Adrenal gland (tissue), 19 donors: ENCODE measurements at places on chromosomes 3 and 15.
A peak's percentile ranks its signal among the peaks of the same experiment; 100 is the strongest.

DNA sequence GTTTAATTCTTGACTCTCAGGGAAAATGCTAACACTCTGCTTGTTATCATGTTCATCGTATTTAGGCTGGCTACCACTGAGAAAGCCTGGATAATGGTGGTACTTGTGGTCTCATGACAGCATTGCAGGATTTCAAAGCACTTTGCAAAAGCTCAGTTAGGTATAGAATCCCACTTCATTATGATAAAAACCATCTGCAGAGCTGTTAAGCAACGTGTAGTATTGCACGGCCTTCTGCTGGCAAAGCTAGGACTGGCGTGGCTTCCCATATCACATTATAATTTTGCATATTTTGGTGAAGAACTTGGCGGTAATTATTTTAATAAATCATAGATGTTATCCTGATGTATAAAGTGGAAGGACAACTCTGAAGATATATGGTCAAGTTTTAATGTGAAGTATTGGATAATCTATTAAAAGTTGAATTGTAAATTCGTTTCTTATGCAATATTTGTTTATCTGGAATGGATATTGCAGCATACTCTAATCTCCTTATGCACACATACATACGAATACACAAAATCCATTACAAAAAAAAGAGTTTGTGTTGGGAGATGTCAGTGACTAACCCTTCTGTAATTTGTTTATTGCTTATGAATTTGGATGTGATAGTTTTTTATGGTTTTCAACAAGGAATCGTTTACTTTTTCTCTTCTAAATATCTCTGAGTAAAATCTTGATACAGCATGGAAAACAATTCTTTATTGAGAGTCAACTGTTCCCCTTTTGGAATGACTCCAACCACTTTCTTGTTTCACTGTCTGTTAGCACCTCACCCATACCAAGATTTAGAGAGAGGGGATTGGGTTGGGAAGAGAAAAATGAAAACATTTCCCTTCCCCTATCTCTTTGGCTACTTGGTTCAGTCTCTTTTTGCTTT, 9.2 kb downstream of the RAB8B start:
- H3K36me3 ChIP-seq = no peaks in the 10 kb centered on the region
- H3K27ac ChIP-seq = no peak overlapping the region
- peaks cover 72% of the 10 kb centered on the region for H3K4me1 ChIP-seq
- no peak overlapping the region for H3K4me3 ChIP-seq
- no peak for DNase-seq

DNA sequence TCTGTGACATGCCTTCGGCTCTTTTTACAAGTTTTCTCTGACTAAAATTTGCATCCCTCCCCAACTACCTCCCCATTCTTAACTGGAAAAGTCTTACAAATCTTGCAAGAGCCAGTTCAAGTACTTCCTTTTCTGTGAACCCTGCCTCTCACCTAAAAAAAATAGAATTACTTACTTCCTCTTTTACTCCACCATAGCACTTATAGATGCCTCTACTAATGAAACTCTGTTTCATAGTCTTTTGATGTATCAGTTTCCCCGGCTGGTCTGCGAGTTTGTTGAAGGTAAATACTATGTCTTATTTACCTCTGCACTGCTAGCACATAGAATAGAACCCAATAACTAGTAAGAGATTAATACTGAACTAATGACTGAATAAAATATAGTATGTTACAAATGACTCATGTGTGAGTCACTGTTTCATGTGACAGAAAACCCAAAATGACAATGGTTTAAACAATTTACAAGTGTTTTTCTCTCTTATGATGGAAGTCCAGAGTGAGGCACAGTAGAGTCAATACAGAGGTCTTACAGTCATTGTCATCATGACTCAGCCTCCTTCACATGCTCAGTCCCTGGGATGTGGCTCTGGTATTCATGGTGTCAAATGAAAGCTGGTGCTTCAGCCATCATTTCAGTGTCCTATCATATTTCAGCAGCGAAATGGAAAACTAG, 393.5 kb downstream of the RSL24D1 start:
- no peak overlapping the region for H3K27ac ChIP-seq
- no peak for DNase-seq
- no peaks in the 10 kb centered on the region for H3K36me3 ChIP-seq
- H3K4me1 ChIP-seq = no peaks in the 10 kb centered on the region
- H3K27me3 ChIP-seq = no peaks in the 10 kb centered on the region

- H3K27me3 ChIP-seq = no peaks in the 10 kb centered on the region
- DNase-seq = no peak
- peak overlapping the region; percentile 80 for H3K27ac ChIP-seq
- no peaks in the 10 kb centered on the region for H3K36me3 ChIP-seq
- no peak overlapping the region for H3K4me3 ChIP-seq
- peaks cover 21% of the 10 kb centered on the region for H3K4me1 ChIP-seq
These were observed 82.4 kb downstream of the WWTR1 start for GRCh38 chr3:149575213-149575960.

GRCh38 chr3:64827431-64827830, 139.6 kb upstream of the ADAMTS9 start:
- H3K27me3 ChIP-seq = no peaks in the 10 kb centered on the region
- H3K36me3 ChIP-seq = no peaks in the 10 kb centered on the region
- H3K4me1 ChIP-seq = no peaks in the 10 kb centered on the region
